NCI-H2029 (cell line): ENCODE measurements at places on chromosomes 13 and 19.

DNA sequence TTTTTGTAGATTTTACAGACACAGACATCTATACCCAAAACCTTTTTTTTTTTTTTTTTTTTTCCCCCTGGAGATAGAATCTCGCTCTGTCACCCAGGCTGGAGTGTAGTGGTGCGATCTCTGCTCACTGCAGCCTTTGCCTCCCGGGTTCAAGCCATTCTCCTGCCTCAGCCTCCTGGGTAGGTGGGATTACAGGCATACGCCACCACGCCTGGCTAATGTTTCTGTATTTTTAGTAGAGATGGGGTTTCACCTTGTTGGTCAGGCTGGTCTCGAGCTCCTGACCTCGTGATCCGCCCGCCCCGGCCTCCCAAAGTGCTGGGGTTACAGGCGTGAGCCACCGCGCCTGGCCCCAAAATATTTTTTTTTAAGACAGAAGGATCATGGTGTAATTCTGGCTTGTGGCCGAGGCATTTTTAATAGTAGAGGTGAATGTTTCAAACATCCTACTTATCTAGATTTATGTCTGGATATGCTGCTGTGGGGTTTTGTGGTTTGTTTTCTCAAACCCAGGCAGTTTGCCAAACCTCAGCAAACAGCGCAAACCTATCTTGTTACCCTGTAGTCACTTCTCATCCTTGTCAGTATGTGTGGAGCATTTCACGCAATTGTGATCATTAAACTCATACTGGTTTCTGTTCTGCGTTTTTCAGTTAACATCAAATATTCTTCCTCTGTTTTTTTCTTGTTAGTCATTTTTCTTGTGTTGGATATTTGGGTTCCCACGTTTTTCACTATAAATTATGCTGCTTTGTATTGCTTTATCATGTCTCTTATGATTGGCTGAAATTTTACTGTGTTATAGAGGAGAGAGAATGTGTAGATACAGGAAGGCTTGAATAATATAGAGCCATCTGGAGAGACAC, 36.2 kb upstream of the GARRE1 start:
- peak; percentile 93 for DNase-seq

DNA sequence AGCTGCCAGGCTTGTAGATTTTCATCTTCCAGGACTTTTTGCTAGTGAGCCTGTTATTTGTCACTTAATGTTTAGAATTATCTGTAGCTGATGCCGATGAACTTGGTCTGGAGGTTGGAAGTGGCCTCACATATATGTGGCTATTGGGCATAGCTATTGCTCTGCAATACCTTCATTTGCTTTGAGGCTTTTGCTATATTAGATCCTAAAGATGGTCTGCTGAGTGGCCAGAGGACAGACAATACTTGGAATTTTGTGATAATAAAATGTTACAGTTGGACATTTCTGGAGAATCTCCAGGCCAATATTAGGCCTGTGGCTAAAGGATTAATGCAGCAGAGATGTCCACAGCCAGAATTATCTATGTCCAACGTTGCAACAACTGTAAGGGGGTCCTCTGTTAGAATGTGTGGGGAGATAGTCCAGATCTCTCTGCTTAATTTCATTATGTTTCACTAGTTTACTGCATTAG, 222.3 kb downstream of the GPC5 start:
- no peak for DNase-seq

DNA sequence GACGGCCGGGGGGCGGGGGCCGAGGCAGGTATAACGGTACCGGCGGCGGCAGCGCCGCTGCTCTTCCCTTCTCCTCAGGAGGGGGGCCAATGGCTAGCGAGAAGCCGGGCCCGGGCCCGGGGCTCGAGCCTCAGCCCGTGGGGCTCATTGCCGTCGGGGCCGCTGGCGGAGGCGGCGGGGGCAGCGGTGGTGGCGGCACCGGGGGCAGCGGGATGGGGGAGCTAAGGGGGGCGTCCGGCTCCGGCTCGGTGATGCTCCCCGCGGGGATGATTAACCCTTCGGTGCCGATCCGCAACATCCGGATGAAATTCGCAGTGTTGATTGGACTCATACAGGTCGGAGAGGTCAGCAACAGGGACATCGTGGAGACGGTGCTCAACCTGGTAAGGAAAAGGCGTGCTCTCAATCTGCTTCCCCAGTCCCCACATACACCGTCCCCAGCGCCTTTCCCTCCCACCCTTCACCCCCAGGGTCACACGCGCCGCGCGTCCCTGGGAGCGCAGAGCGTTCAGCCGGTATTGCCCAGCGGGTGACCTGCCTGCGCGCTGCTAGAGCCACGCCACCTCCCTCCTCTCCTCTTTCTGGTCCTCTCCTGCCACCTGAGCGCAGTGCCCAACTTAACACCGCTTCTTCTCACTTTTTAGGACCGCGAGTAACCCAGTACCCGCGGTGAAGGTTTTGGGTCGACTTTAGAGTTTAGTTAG, 814 bp downstream of the NBEA start:
- no peak for DNase-seq

DNA sequence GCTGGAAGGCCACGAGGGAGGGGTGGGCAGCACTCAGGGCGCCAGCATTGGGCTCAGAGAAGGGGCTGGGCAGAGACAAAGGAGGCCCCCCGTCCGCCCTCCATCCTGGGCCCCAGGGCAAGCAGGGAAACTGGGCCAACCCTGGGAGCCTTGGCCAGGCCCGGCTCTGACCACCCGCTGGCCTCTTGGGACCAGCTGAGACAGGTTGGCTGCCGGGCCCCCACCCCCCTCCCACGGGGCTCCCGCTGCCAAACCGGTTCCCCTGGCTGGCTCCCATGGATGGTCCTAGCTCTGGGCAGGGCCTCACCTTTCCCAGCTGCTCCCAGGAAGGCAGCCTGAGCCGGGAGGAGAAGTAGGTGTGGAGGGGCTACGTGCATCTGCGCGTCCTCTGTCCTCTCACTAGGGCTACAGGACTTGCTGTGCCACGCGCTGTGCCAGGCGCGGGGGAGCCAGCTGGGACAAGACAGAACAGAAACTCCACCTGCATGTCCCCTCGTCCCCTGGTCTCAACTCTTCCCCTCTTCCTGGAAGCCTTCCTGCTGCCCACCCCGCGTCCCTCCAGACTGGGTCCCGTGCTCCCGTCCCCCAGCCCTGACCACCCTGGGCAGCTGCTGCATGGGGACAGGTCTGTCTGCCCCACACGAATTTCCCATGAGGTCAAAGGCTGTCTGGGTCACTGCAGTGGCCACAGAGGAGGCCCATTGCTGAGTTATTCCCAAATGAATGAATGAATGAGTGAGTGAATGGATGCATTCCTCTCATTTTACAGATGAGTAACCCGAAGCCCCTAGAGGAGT, 29.1 kb upstream of the NCCRP1 start:
- DNase-seq, result peak; percentile 36

DNA sequence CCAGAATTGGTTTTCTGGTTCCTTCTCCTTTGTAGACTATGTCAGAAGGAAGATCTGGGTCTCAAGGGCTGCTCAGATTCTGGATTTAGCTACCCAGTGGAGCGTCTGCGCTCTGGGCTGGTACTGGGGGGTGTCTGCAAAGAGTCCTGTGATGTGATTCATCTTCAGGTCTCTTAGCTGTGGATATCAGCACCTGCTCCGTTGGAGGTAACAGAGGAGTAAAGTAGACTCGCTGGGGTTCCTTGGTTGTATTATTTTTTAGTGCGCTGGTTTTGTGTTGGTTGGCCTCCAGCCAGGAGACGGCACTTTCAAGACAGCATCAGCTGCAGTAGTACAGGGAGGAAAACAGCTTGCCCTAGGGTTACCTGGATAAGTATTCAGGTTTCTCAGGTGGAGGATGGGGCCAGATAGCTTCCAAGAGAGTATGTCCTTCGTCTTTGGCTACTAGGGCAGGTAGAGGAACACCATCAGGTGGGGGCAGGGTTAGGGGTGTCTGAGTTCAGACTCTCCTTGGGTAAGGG, 10.4 kb upstream of the KLK15 start:
- no peak for DNase-seq

GRCh38 chr13:30763786-30764413, 28.6 kb downstream of the ALOX5AP start:
- DNase-seq, result no peak

DNA sequence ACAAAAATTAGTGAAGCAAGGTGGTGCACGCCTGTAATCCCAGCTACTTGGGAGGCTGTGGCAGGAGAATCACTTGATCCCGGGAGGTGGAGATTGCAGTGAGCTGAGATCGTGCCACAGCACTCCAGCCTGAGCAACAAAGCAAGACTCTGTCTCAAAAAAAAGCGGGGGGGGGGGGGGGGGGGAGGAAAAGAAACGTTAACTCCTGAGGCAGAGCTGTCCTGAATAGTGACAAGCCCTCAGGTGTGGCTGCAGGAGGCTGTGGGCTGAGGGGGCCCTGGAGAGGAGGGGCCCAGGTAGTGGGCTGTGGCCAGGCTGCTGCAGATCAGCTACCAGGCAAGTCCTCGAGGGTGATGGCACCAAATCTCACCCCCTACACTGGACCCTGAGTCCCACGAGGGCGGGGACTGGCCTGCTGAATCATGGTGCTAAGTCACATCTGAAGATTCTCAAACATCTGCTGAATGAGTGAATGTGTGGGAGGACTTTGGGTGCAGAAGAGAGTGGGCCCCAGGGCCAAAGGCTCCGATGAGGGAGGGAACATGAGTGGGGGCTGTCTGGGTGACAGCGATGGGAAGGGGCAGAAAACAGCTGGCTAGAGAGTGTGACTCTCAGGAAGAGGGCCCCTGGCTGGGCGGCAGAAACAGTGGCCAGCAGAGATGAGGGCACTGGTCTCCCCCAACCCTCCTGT, 24.6 kb upstream of the ATP1A3 start:
- no peak for DNase-seq

DNA sequence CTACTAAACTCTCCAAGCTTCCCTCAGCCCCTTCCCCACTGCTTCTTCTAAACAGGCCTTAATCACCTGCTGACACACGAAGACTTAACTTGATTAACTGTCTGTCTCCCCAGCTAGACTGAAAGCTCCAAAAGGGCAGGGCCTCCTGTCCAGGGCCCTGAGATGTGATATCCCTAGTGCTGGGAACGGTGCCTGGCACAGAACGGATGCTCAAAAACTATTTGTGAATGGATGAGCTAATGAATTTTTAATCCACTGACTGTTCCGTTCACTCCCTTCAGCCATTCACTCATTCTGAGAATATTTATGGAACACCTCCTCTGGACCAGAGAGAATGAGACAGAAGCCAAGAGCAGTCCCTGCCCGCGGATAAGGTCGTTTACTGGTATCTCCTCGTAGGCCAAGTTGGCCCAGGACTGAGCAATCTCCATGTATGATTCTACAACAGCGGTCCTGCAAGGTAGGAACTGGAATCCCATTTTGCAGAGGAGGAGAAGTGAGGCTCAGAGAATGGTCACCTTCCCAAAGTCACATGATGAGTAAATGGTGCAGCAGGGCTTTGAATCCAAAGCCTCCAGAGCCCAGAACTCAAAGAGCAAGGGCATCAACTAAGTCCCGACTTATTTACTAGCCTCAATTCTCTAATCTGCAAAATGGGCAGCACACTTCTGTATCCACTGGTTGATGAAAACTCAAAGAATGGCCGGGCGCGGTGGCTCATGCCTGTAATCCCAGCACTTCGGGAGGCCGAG, 3.4 kb downstream of the DMWD start:
- DNase-seq, result no peak

GRCh38 chr13:52751196-52751595, 11.6 kb upstream of the CNMD start:
- DNase-seq, result no peak

- DNase-seq, result no peak
Observed at GRCh38 chr19:13015361-13016223, 20.3 kb downstream of the NFIX start.

- no peak for DNase-seq
Observed at GRCh38 chr13:95385798-95386197, 84.5 kb upstream of the ABCC4 start.

DNA sequence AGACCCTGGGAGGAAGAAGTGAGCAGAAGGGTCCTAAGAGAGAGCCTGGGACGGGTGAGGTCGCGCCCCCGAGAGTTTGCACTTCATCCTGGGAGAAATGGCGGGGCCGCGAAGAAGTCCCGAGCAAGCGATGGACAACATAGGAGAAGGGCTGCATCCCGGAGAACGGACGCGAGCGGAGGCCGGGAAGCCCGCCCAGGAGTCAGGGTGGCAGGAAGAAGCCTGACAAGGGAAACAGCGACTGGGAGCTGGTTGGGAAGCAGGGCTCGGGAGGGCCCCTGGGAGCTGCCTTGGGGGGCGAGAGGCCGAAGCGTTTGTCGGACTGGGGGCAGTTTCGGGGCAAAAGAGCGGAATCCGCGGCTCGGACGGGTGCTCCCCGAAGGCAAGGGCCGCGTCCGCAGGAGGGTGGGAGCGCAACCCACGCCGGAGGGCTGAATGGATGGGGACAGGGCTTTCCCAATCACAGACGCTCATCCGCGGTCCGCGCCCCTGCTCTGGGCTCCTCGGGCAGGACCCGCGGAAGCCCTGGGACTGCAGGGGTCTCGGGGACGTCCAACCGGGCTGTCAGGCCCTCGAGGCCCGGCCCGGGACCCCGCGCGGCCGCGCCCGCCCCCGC, 469 bp downstream of the ABHD17A start:
- DNase-seq, result no peak

GRCh38 chr19:36685835-36686234, 1.6 kb upstream of the ZNF567 start:
- DNase-seq, result no peak

DNA sequence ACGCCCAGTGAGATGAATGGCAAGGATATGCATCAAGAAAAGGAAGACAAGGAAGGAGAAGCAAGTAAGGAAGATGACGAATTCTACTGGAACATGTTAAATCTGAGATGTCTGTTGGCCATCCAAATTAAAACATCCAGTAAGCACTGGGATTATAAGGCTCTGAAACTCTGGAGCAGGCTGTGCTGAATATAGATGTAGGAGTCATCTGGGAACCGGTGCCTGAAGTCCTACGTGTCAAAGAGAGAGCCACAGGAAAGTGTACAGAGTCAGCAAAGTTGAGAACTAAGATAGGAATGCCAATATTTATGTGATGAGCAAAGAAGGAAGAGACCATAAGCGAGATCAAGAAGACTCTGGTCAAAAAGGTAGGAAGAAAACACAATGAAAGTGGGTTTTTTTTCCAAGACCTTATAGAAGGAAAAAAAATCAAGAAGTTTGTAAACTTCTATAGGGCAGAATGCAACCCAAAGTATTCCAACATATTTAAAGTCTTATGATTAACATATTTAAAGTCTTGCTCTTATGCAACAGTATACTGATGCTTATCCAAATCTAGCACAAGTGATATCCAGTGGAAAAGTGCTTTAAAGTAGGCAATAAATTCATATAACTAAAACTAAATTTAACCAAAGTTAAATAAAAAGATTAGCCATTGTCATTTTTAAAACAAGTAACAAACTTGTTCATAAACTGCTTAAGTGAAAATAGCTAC, 51.2 kb upstream of the EEF1AKMT1 start:
- DNase-seq, result no peak

- no peak for DNase-seq
Observed at GRCh38 chr13:94896238-94896637, 183.9 kb upstream of the SOX21 start.
